ENCODE measurements at places on chromosomes 2 and 18.

DNA sequence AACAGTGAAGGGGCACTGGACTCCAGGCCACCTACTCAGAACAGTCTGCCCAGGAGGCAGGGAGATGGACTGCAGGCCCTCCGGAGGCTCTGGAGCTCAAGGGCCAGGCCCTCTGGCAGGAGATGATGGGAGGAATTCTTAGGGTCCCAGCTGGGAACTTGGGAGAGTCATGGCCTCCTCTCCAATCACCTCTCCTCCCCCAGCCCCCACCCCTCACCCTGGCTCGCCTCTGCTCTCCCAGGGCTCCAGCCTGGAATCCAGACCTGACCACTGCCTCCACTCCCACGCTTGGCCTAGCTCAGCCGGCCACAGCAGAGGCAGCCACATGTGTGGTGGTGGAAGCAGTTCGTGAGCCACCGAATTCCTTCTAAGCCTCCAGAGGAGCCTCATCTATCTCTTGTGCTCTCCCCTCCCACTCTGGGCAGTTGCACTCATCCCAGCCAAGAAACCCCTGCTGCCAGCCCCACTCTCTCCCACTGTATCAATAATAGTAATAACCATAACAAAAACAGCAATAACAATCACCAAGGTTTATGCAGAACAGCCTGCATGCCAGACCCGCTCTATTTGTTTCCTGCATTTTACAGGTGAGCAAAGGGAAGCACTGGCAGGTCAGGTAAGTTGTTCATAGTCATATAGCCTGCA is 67.4 kb downstream of the TNS1 start:
- DNase-seq, result no peak

GRCh38 chr2:29000956-29001355 is 19.9 kb downstream of the TOGARAM2 start:
- no peak for DNase-seq

DNA sequence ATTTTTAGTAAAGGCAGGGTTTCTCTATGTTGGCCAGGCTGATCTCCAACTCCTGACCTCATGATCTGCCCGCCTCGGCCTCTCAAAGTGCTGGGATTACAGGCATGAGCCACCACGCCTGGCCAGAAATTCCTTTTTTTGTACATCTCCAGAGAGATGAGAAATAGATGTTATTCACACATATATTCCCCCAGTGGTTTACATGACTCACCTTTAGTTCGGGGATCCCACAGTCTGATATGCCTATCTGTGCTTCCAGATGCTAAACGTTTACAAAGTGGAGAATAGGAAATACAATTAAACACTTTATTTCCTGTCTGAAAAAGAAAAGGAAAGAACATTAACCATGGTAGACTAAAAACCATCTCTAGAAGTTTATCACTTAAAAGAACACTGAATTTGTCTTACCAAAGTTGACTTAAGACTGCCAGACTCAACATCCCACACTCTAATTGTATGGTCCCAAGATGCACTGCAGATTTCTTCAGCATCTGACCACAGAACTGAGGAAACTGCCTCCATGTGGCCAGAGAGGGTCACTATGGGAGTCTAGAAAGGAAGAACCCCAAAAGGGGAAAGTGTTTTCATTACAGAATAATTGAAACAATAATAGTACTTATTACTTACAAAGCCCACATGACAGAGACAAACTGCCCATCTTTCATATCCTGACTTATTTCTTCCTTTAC is 12.6 kb upstream of the ICA1L start:
- DNase-seq, result no peak

GRCh38 chr2:171584001-171584400 is 61.7 kb downstream of the CYBRD1 start:
- DNase-seq, result no peak

DNA sequence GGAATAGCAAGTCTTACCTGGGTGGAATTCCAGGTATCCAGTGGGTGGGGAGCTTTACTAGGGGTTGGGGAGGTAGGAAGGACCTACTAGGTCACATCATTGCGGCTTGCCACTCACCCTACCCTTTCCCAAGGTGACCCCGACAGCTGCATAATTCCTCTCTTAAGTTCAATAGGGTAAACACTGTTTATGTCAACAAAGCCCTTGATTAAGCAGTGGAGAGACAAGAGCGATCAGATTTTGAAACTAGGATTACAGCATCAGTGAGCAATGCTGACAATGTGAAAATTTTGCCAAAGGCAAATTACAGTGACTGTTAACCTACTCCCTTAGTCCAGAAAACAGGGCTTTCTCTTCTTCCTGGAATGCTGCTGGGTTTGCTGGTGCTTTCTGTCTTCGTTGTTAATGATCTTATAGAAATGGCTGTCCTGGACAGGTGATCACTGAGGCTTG is 14.5 kb downstream of the SLC19A3 start:
- no peak for DNase-seq

GRCh38 chr2:201402651-201403562 is 45.8 kb upstream of the FLACC1 start:
- DNase-seq, result no peak

DNA sequence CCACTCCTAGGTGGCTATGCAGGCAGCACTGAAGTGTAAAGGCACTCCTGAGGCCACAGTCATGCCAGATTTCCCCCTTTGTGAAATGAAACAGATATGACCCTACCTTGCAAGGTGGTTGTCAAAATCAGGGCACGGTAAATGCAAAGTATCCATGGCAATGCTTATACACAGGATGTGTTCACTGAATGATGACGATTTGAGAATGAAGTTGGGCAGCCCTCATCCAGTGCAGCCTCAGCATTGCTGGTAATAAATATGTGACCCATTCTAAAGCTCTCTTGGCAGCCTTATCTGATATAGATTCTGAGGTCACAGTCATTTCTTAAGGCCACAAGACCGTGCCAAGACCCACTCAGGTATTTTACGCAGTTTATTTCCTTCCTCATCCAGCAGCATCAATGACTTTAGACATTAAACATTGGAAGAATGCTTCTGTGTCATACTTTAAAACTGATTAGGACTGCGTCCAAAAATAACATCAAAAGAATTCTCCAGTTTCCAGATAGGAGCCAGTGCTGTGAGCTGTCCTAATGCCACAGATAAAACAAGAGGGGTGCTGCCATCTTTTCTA is 125.5 kb upstream of the SERTAD2 start:
- DNase-seq, result no peak

- DNase-seq, result no peak
Observed at GRCh38 chr2:3148716-3149115, 228.9 kb downstream of the EIPR1 start.

DNA sequence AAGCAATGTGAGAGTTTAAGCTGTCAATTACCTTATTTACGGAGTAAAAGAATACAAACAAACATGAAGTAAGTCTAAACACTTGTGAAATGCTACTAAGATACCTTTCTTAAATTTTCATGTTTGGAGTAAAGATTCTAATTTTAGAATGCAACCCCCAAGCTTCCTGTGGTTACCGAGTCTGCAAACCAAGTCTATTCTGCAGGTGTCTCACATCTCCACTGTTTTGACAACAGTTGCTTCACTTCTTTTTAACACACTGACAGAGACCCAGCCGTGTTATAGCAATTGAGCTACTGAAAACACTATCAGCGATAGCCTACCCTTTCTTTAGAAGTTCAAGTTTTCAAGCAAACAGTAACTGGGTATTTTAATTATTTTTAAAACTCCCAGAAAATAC is 608.3 kb downstream of the ERBB4 start:
- DNase-seq, result no peak

- DNase-seq, result no peak
Observed at GRCh38 chr2:169999054-169999453, 171.8 kb downstream of the UBR3 start.

- no peak for DNase-seq
Observed at GRCh38 chr2:102592601-102593000, 26.8 kb upstream of the SLC9A2 start.
